ENCODE measurements at places on chromosomes 16 and 17. TPM values are rescaled to one million over a fixed set of nuclear protein-coding genes. Genes with fewer than 3 reads are reported as not detected.

Gene P2RX1
- 0.60 TPM for total RNA-seq

Gene CASKIN1
- 12.7 TPM for total RNA-seq

Gene TMED6
- total RNA-seq: 2.6 TPM

Gene LCAT
- 31.9 TPM for total RNA-seq

Gene MT3
- not detected for total RNA-seq

Gene CRHR1
- total RNA-seq: not detected

Gene SLC16A5
- 16.0 TPM for total RNA-seq

DNA sequence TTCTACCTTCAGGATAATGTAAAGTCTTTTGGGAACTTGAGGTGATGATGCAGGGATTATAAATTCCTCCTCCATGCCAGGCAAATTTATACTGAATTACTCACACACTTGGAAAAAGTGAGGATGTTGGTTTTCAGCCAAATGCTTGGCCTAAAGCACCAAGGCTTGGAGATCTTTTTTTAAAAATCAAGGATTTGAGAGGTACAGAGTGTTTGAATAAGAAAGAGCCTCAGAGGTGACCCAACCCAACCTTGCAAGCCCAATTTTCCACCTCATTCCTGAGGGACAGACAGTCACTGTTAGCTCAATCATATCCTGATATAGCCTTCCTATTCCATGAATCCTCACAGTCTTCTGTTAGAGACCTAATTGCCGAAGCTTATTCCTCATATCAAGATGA lies 14.0 kb downstream of the GRIN2A start:
- H3K4me3 ChIP-seq: no peak overlapping the region
- no peak for DNase-seq
- H3K36me3 ChIP-seq: peaks cover 3% of the 10 kb centered on the region
- peaks cover 16% of the 10 kb centered on the region for H3K27me3 ChIP-seq
- no peak overlapping the region for H3K27ac ChIP-seq
- H3K4me1 ChIP-seq: peaks cover 6% of the 10 kb centered on the region

DNA sequence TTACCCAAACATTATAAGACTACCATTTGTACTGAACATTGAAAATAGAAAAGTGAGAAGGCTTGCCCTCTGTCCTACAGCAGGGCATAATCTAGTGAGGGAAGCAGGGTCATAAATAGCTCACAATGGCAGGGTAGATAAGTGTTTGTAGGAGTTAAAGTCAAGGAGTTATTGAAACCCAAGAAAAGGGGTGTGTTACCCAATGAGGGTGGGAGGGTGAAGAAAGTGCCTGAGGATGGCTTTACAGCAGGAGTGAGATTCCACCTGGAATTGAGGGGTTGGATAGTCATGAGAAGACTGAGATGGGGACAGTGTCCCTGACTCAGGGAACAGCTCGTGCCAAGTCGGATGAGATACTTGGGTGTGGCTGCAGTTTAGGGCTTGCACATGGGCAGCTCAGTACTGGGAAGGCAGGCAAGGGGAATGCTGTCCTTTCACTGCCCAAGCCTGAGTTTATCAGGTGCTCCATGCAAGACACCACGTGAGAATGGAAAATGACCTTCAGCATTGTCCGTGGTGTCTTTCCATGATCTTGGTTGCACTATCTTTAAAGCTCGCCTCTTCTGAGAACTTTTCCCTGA lies 393.2 kb upstream of the MAF start:
- no peak for DNase-seq
- H3K27me3 ChIP-seq: no peaks in the 10 kb centered on the region
- H3K36me3 ChIP-seq: no peaks in the 10 kb centered on the region
- peaks cover under 1% of the 10 kb centered on the region for H3K4me1 ChIP-seq
- H3K27ac ChIP-seq: no peak overlapping the region
- no peak overlapping the region for H3K4me3 ChIP-seq

DNA sequence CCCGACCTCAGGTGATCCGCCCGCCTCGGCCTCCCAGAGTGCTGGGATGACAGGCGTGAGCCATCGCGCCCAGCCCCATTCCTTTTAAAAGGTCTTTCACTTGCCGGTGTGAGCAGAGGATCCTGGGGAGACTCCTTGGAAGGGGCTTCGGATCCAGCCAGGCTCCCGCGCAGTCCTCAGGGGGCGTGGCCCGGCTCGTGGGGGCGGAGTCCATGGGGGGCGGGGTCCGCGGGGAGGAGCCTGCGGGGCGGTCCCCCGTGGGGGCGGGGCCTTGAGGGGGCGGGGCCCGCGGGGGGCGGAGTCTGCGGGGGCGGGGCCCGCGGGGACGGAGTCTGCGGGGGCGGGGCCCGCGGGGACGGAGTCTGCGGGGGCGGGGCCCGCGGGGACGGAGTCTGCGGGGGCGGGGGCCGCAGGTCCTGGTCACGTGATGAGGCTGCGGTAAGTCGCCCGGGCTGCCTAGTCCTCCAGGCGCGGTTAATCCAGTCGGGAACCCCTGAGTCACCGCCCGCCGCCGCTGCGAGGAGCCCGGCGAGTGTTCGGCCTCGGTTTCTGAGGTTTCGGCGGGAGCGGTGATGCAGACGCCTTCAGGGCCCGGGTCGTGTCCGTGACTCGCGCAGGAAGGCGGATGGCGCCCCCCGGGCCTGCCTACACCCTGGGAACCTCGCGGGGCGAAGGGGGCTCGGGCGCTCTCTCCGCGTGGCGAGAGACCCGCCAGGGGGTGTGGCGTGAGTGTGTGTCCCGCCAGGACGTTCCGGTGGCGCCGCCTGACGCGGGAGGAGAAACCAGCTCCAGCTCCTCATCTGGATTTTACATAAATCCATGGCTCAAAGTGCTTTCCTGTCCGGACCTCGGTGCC lies 23.6 kb upstream of the ABR start:
- no peak overlapping the region for H3K27ac ChIP-seq
- peaks cover 48% of the 10 kb centered on the region for H3K27me3 ChIP-seq
- no peak overlapping the region for H3K4me3 ChIP-seq
- DNase-seq: no peak

DNA sequence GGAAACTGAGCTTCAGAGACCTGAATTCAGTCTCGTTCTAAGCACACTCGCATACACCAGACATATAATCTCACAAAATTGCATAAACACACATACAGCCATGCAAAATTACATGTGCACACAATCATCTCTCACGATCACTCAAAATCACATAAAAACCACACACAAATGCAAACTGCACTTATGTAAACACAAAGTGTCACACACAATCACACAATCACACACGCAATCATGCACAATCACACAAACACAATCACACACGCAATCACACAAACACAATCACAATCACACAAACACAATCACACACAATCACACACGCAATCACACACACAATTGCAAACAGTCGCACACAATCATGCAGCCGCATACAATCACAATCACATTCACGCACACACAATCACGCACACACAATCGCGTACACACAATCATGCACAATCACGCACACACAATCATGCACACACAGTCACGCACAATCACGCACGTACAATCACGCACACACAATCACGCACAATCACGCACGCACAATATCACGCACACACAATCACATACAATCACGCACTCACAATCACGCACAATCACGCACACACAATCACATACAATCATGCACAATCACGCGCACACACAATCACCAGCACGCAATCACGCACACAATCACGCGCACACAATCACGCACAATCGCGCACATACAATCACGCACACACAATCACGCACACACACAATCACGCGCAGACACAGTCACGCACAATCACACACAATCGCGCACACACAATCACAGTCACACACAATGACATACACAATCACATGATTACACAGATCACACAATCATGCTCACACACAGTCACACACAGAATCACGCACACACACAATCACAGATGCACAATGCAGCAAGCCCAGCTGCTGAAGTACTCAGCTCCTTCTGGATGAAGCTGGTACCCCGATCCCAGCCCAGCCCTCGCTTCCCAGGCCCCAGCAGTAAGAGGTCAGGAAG lies 45.6 kb downstream of the ZDHHC7 start:
- H3K36me3 ChIP-seq: no peaks in the 10 kb centered on the region
- H3K27ac ChIP-seq: peak overlapping the region; percentile 9
- DNase-seq: no peak
- H3K27me3 ChIP-seq: peaks cover 11% of the 10 kb centered on the region

GRCh38 chr17:19671433-19671832 lies 22.9 kb downstream of the ALDH3A2 start:
- H3K4me1 ChIP-seq: peaks cover 9% of the 10 kb centered on the region
- H3K27ac ChIP-seq: no peak overlapping the region
- no peak for DNase-seq
- H3K4me3 ChIP-seq: no peak overlapping the region

DNA sequence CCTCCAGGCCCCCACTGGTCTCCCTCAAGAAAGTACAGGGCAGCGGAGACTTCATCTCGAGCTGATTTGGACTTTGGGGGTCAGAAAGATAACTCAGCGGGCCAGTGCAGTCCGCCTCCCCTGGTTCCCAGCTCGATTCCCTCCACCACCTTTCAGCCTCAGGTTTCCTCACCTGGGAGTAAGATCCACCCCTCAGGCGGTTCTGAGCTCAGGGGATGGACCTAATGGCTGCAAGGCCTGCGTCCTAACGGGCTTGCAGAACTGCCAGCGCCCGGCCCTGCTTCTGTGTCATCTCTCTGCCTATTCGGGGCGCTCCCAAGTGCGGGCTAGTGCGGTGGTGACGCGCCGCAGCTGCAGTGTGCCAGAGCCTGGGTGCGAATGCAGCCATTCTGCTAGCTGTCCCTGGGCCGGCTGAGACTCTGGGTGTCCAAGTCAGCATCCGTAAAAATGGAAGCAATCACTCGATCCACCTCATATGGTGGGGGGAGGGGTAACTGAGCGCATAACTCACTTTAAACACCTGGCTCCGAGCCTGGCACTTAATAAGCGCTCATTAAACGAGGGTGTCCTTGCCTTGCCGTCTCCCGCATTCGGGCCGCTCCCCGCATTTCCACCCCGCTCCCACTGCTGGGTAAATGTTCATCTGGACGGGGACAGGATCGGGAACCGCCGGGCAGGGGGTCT lies 129.6 kb upstream of the LHX1 start:
- no peaks in the 10 kb centered on the region for H3K36me3 ChIP-seq
- H3K4me1 ChIP-seq: peaks cover 2% of the 10 kb centered on the region

DNA sequence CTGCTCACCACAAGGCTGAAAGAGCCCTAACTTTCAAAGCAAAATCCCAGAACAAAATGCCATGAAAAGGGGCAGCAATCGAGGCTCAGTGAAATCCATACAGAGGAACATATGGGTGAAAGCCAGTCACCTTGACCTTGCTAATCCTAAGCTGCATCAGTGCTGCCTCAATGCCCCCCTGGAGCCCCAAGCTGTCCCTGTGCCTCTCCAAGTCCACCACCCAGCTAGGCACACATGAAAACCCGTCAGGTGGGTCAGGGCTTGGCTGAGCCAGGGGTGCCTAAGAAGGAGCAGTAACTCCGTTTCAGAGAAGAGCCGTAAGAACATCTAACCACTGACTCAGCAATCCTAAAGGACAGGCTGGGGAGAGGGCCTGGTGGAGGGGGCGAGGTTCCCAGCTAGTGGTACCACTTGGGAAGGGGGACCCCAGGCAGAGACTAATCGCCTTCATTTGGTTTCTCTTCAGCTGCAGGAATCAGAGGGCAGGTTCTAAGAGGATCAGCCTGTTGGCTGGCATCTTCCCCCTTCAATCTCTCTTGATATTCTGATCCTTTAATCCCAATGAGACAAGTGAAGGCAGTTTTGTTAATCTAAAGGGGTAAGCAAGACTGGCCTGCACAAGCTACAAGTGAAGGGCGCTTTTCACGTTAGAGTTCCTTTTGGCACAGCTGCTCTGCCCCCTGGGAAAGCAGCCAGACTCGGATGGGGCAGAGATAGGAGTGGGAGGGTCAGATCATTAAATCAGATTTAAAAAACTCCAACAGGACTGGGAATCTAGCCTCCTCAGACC lies 7.6 kb downstream of the PITPNA start:
- H3K36me3 ChIP-seq: peaks cover 11% of the 10 kb centered on the region
- DNase-seq: no peak
- no peak overlapping the region for H3K4me3 ChIP-seq

- DNase-seq: no peak
- H3K4me3 ChIP-seq: peak overlapping the region; percentile 83
Observed at GRCh38 chr17:50057521-50057991, 1.6 kb downstream of the ITGA3 start.

GRCh38 chr17:80146121-80147034 lies 550 bp downstream of the EIF4A3 start:
- H3K27ac ChIP-seq: peak overlapping the region; percentile 89
- peak; percentile 32 for DNase-seq
- peaks cover 7% of the 10 kb centered on the region for H3K36me3 ChIP-seq
- no peaks in the 10 kb centered on the region for H3K27me3 ChIP-seq
- H3K4me3 ChIP-seq: peak overlapping the region; percentile 97
- peaks cover 12% of the 10 kb centered on the region for H3K4me1 ChIP-seq

GRCh38 chr17:57502811-57503241 lies 242.3 kb downstream of the CCDC182 start:
- peaks cover 19% of the 10 kb centered on the region for H3K4me1 ChIP-seq
- no peaks in the 10 kb centered on the region for H3K27me3 ChIP-seq
- H3K27ac ChIP-seq: no peak overlapping the region
- no peak overlapping the region for H3K4me3 ChIP-seq
- DNase-seq: no peak
- peaks cover 1% of the 10 kb centered on the region for H3K36me3 ChIP-seq

DNA sequence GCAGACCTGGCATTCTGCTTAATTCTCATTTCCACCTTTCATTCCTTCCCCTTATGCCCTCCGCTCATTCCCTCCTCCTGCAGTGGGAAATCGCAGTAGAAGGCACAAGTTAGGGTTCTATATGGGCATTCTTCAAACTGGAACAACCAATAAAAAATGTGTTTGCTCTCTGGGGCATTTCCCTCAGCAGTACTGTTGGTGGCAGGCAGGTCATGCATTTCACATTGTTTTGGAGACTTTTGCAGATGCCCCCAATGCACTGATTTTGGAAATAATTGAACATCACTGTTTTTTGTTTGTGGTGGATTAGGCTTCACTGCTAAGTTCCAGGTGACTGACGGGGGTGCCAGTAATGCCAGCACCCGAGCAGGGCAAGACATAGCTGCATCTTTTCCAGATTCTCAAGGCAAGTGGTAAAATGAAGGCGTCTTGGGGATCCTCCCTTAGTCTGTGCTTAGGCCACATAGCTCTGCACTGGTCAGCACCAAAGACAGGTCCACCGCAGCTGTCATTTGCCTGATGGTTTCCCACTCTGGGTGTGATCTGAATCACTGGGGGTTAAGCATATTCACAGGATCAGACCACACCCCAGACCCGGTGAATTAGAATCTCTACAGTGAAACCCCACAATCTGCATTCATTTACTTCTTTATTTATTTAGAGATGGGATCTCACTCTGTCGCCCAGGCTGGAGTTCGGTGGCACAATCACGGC lies 304.5 kb downstream of the CPPED1 start:
- no peaks in the 10 kb centered on the region for H3K36me3 ChIP-seq
- H3K27ac ChIP-seq: no peak overlapping the region
- no peak overlapping the region for H3K4me3 ChIP-seq
- H3K4me1 ChIP-seq: peaks cover 22% of the 10 kb centered on the region
- DNase-seq: no peak
